ENCODE measurements at places on chromosomes 4 and X.

DNA sequence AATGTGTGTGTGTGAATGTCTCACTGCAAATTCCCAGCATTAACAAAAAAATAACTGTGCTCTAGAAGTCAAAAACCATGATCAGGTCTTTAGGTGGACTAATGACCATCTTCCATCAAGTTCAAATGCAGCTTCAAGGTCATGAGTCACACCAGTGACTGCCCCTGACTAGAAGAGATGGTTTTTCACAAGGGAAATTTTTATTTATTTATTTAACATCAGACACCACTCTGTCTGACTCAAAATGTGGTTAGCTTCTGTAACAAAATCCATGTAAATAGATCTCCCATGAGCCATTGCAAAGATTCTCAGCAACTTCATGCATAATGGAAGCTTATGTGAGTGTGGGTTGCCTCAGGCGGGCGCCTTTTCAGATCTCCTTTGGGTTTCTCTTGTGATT lies 219.2 kb downstream of the KIT start:
- DNase-seq, result no peak

DNA sequence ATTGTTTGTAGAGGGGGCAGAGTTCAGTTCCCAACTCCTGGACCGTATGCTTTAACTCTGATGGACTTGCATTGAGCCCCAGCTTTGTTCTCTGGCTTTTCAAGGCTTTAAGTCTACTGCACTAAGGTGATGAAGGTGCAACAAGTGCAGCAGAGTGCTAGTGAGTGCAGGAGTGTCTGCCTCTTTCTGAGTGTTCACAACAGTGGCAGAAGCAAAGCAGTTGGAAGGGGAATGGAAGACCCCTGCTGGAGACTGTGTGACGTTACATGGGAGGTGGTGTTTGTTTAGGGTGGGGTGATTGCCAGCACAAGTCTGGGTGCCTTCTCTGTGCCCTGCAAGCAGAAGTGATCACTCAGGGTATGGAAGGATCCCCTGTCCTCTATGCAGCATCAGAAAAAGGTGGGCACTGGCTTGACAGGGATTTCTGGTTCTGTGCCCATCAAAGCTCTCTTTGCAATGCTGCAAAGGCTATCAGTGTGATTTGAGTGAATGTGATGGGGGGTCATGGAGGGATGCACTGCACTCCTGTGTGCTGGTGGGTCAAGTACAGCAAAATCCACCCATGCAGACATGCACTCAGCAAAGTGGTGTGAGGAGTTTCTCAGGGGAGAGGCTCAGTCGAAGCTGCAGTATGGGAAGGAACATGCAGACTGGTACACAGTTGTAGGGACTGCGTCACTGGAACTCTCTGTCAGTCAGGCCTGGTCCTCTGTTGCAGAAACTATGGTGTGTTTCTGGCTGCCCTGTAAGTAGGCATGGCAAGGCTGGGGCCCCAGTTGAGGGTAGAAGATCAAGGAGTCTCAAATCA lies 70.9 kb upstream of the UGT2B7 start:
- DNase-seq, result no peak

DNA sequence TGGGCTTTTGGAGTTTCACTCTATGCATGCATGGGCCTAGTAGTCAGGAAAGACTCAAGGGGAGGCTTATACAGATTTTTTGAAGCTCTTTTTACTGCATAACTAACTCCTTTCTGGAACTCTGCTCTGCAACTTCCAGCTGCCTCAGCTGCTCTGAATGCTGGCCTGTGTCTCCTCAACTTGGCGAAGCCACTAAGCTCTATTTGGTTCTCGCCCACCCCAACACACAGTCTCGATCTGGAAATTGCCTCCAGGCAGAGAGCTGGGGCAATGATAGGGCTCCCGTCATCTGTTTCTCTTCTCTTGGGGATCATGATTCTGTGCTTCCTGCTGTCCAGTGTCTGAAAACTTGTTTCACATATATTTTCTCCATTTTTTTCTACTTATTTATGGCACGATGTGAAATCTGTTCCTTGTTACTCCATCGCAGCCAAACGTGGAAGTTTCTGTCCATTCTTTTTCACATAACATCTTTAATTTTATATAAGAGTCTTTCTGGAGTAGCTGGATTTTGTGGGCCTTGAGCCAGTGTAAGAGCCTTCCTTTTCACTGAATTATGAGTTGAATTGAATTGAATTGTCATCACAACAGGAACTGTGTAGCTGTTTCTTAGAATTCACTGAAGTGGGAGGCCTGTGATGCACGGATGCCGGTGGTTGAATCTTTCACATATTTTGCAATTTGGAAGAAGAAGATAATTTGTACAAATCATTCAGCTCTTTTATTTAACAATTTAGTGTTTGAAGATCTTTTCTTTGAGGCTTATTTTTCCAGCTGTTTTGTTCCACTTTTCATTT lies 9.0 kb downstream of the ZNF275 start:
- DNase-seq, result no peak

DNA sequence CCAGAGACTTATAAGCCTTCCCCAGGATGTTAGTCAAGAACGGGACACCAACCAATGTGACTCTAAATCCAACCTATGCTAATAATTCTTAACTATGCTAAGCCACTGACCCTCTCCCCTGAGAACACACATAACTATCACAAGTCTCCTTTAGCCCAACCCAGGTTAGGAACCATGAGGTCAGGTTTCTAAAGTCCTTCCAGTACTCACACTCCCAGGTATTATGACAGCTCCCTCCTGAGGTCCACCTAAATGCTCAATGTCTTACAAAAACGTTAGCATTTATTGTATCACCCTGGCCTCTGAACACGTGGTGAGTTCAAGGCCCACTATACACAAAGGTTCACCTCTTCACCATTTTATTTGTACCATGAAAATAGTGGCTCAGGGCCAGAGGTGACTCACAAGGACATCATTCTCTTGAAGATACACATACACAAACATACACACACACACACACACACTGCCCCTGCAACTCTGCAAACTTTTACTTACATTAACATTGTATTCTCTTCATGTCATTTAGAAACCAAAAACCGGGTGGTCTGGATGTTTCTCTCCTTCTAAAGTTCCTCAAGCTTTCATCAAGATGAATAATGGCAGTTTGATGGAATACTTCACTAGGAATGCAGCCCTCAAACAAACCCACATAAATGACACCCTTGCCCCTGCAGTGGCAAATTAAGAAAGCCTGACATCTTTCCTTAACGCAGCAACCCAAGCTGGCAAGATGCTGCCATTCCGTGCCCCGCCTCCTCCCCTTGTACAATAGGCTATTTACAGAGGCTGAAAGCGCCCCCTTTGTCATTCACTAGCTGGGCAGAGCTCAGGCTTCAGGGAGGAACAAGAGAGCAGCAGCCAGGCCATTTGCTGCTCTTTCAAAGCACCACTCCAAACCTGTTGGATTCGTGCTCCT lies 17.7 kb downstream of the ACSL1 start:
- DNase-seq, result no peak

DNA sequence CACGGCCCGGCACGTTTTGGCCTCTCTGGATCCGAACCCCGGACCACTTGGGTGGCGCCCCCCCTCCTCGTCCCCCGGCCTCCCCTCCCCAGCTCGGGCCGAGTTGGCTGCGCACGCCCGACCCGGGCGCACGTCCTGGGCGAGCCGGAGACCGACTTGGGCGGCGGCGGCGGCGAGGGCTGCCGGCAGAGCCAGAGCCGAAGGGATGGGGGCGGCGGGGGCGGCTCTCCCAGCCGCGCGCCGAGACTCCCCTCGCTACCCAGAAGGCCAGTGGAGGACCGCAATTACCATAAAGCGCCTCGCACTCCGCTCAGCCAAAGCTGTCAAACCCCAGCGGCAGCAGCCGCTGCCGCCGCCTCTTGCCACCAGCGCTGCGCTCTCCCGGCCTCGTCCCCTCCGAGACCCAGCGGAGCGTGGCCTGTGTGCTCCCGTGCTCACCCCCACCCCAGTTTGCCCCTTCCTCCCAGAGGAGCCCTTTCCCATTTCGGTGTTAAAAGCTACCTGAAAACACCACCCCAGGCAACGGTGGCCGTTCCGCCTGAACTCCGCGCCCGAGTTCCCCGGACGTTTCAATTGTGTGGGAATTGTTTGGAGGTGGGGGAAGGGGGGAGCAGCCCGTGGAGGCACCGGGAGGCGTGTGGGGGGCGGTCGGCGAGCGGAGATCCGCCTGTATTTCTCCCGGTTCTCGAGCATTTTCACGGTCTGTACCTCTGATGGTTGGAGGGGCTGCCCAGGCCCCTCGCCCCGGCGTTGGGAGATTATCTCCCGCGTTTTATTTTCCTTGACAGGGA lies 701 bp upstream of the BCOR start:
- no peak for DNase-seq

- DNase-seq, result peak; percentile 85
Observed at GRCh38 chr4:7890635-7891393, 48.8 kb downstream of the AFAP1 start.

GRCh38 chr4:78629991-78630541 lies 78.5 kb downstream of the ANXA3 start:
- DNase-seq, result no peak

- no peak for DNase-seq
Observed at GRCh38 chr4:45910511-45910910, 213.3 kb downstream of the GABRG1 start.

DNA sequence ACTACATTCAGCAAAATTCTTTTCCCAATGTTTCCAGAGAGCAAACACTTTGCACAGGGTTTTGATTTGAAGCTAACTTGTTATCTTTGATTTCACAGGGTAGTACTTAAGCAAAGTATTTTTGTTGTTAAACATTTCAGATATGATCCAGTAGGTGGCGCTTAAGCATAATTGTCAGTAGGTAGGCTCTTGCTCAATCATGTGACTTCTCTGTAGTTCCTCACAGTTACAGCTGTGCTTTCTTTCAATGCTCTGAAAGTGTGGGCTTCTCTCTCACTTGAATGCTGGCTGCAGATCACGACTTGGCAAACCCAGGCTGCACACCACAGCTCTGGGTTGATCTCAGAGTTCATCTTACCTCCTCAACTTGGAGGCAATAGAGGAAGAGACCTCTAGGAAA lies 1016.5 kb downstream of the SH3BGRL start:
- no peak for DNase-seq

DNA sequence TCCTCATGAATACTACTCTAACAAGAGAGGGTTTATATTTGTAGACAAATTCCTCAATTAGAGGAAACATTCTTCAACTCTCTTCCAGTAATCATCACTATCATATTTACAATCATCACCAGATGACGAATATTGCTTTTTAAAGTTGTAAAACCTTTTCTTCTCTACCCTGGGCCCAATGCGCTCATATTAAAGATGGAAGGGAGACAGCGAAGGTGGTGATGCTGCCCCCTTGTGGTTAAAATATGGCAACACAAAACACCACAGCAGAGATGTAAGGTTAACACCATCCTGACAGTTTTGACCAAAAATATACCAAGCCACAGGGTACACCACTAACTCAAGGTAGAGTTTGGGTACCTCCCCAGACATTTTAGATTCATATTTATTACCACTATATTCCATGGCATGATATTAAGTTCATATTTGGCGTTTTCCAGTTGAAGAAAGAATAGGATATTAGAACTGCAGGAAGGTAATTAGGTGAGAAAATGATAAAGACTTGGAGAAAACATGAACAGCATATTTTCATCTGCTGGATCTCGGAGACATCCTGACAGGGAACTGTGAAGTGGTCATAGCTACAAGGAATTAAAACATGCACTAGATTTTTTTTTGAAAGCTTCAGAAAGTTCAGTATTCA lies 72.8 kb downstream of the SLC9A7 start:
- DNase-seq, result no peak

GRCh38 chr4:146273204-146273901 lies 59.0 kb downstream of the REELD1 start:
- DNase-seq, result no peak

GRCh38 chr4:103024996-103025395 lies 5.5 kb upstream of the SLC9B1 start:
- DNase-seq, result no peak

GRCh38 chrX:34778916-34779315 lies 121.8 kb upstream of the TMEM47 start:
- DNase-seq, result peak; percentile 12

DNA sequence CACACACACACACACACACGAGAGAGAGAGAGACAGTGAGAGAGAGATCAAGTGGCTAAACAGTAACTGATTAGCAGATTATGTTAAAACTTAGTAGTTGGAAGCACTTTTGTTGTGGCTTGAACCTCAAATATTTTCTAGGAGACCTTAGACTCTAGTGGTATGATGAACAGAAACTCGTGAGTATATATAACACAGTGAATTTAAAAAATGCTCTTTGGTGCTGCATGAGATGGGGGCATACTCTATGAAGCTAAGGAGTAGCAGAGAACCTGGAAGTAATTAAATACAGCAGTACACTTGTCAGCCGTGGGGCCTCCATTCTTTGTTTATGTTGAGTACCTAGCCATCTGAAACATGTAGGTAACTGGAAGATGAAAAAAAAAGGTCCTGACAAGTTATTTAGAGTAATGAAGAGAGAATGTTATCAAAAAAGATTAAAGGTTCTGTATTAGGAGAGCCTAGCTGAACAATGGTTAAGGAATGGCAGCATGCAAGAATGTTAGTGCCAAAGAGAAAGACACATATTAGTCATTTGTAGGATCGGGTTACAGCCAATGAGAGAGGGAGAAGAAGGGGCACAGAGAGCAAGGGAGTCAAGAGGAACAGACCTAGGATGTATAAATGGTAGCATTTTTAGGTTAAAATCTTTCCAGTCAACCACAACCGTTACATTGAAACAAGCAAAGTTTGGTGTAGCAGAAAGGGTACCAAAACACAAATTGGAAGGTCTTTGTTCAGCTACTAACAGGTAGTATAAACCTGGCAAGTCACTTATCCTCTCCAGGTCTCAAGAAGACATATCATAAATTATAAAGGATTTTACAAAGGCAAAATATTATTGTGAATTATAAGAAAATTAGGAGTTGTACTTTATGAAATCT lies 316.7 kb upstream of the DIPK2B start:
- no peak for DNase-seq

DNA sequence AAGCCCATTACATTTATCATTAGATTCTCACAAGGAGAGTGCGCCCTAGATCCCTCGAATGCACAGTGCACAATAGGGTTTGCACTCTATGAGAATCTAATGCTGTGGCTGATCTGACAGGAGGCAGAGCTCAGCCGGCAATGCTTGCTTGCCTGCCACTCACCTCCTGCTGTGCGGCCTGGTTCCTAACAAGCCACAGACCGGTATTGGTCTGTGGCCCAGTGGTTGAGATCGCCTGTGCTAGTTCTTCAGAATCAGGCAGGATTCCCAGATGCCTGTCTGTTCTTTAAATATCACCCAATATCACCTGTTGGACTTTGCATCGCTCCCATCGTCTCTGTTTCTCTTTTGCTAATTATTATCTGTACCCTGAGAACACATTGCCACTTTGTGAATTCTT lies 14.0 kb downstream of the DSPP start:
- DNase-seq, result no peak

DNA sequence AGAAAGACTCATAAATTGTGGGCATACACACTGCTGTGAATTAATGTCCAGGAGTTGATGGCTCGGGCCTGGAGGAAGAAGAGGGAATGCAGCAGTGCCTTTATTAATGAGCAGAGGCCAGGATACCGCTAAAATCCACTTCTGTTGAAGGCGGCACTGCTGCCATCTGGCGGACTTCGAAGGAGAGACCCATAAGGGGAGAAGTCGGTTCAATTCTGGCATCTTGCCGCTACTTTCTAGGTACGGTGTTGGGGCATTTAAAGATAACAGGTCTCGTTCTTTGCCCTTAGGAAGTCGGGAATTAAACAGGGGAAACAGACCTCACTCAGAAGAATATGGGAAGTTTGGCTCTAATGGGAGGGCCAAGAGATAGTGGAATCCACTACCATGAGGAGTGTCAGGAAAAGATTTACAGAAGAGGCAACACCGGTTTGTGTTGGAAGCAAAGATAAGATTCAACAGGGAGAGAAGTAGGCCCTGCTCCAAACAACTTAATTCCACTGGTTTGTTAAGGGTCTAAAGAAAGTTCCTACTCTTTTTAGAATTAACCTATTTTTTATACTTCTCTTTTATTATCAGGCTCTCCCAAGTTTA lies 133.6 kb upstream of the GIMD1 start:
- DNase-seq, result no peak
